Right hindlimb (tissue), 1 donor: ENCODE measurements at places on chromosomes 1 and 21.

GRCh38 chr1:93613898-93614297 lies 67.7 kb downstream of the BCAR3 start:
- peak; percentile 75 for DNase-seq

DNA sequence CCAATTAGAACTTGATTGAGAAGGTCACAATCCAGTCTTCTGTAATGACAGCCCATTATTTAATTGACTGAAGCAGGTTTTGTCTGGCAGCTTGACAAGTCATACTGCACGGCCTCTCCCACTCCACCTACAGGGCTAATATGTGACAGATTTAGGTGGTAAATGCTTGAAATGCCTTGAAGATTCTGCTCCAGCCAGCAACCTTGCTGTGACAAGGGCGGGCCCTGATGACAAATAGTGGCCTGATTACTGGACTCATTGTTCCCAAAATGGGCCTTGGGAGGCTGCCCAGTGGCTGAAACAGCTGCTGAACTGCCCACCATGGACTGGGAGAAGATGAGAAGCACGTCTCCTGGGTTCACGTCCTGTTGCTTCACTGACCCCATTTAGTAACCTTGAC lies 30.0 kb upstream of the CRNN start:
- no peak for DNase-seq

DNA sequence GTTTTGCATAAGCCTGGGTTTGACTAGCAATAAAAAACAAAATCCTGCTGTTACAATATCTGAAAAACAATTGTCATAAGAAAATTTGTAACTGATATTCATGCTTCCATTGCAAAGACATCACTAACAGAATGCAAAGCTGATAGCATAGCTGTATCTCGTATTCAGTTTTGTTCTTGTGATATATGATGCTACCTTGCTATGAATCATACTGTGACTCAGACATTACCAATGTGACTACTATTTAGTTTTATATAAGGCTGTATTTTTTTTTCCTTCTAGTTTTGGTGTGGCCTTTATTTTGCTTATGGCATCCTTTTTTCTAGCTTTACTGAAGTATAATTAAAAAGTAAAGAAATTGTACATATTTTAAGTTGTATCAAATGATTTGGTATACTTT lies 1381.8 kb downstream of the MRPL39 start:
- no peak for DNase-seq

- DNase-seq, result no peak
Measured at GRCh38 chr1:212973426-212973825, 23.1 kb downstream of the VASH2 start.

- DNase-seq, result no peak
Measured at GRCh38 chr1:59366346-59366745, 69.5 kb downstream of the FGGY start.

DNA sequence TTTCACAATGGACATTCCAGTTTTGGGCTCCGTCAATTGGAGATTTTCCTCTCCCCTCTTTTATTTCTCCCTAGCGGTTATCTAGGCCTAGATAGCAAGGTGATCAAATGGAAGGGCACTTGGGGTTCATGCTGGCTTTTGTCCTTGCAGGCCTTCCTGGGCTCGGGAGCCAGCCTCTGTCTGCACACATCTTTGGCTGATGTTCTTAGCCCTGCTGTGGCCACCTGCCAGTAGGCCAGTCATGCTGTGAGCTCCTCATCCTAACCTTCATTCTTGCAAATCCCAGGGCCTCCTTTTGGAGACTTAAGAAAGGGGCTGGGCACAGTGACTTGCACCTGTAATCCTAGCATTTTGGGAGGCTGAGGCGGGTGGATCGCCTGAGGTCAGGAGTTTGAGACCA lies 13.5 kb downstream of the TIE1 start:
- DNase-seq, result no peak

DNA sequence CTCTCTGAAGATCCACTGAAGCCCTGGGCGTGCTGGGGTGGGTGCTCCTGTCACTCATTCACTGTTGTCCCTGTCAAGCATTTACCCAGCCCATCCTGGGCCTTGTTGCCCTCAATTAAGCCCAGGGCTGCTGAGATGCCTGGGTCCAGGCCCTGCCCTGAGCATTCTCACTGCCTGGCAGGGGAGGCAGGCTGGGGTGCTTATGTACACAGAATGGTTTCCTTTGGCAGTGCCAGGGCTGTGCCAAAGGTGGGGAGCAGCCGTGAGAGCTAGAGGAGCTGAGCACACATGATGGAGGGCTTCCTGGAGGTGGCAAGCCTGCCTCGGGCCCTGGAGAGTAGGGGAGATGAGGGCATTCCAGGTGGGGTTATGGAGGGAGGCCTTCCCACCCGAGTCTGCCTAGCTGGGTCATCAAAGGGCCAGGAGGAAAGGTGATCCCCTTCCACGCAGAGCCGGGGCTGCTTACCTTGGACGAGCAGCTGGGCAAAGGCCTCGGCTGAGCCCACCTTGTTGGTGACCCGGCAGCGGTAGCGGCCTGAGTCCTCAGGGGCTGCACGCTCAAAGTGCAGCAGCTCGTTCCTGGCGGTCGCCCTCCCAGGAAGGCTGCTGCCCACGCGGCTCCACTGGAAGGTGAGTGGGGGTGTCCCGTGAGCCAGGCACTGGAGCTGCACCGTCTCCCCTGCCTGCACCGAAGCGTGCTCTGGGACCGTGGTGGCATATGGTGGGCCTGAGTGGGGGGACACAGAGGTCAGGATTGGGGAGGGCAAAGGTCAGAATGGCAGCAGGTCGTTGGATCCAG lies 26.5 kb downstream of the LDLRAD2 start:
- no peak for DNase-seq

DNA sequence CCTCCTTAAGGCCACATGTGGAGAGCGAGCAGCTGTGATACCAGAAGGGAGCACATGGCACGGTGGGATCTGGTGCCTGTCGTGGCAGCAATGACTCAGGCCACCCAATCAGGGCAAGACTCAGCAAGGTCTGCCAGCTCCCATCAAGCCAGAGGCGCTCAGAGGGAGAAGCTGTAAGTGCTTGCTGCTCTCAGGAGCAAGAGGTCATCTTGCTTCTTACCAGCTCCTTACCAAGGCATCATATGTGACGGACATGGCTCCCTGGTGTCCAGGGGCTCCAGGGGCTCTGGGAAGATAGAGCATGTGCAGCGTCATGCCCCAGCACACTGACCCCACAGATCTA lies 72.9 kb downstream of the ITPKB start:
- no peak for DNase-seq

GRCh38 chr1:61980561-61980960 lies 214.1 kb upstream of the L1TD1 start:
- no peak for DNase-seq

- DNase-seq, result no peak
Measured at GRCh38 chr1:96144636-96145035, 576.9 kb upstream of the PTBP2 start.

GRCh38 chr1:224317383-224318045 lies 12.5 kb downstream of the NVL start:
- no peak for DNase-seq

DNA sequence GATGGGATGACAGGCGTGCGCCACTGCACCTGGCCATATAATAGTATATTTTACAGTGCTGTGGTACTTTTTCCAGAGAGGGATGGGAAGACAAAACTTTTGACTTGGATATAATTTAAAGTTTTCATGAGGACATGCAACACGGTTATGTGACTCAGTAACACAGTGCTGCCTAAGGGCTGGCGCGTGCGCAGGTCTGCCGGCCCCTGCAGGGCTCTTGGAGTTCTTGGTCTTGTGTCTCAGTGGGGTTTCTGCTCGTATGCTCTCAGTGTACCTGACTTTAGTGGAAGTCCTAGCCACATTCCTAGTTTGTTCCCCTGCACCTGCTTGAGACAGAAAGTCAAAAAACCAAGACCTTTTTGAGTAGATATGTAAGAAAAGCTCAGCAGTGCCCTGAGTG lies 27.5 kb upstream of the ATF3 start:
- no peak for DNase-seq

GRCh38 chr1:57839067-57839466 lies 415.2 kb upstream of the DAB1 start:
- no peak for DNase-seq

DNA sequence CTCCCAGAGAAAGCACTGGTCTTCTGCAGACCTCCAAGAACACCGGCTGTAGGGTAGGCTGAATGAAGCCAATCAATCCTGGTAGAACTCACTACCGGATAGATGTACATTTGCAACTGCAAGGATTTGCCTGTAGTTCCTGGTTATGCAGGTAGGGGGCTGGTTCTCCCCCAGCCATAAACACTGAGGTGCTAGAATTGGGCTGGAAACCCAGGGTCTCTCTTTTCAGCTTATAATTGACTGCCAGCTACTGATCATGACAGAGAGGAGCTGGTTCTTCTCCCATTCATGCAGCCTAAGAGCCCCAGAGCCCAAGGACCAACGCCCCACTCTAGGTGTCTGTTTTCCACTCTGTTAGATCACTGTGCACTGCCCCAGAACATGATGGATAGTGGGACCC lies 21.5 kb upstream of the MTARC2 start:
- DNase-seq, result no peak

DNA sequence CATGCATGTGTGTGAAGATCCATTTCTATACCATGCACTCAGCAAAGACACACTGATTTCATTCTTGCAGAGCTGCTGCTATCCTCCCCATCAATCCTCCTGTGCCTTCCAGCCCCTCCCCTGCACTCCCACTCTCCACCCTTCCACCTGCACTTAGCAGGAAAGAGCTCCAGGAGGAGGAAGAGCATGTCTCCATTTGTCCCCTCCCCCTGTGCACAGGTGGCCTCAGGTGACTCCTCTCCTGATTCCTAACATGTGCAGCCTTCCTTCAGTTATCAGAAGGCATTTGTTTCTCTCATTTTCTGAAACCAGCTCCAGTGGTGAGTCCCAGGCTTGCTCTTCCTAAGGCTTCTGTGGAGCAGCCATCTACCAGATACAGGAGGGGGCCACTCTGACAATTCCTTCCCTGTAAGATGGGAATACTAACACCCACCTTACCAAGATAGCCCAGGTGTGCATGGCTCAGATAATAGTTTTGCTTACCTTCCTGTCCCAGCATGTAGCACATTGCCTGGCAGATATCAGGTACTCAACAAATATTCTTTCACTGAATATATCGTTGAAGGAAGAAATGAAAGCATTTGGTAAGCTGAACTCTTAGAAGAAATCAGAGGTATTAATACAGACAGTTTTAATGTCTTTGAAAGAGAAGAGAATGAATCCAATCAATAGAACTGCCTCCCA lies 21.9 kb upstream of the FAM3B start:
- DNase-seq, result no peak

DNA sequence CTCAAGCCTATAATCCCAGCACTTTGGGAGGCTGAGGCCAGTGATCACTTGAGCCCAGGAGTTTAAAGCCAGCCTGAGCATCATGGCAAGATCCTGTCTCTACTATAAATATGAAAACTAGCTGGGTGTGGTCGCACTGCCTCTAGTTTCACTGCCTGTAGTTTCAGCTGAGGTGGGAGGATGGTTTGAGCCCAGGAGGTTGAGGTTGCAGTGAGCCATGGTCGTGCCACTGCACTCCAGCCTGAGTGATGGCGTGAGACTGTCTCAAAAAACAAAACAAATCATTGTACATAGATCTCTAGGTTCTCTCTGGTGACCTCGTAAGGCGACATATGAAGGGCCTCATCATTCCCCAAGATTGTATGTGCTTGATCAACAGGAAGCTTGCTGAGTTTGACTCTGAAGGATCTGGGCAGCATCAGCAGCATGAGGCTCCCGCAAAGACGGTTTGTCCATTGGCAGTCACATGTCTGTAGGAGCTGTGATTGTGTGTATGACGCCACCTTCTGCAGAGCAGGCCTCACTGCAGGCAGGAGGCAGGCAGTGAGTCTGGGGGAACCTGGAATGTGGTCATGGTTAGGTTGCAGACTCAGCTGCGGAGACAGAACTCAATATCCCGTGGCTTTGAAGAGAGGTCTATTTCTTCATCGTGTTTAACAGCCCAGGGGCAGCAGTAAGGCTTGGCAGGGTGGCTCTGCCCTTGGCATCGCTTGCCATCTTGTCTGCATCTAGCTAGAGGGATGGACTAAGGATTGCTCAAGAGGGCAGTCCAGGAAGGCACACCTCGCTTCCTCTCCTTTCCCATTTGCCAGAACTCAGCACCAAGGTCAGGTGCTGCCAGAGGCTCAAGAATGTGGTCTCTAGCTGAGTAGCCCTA lies 14.0 kb downstream of the ATP5PO start:
- peak; percentile 68 for DNase-seq

- no peak for DNase-seq
Measured at GRCh38 chr1:193355626-193356025, 169.2 kb upstream of the B3GALT2 start.

DNA sequence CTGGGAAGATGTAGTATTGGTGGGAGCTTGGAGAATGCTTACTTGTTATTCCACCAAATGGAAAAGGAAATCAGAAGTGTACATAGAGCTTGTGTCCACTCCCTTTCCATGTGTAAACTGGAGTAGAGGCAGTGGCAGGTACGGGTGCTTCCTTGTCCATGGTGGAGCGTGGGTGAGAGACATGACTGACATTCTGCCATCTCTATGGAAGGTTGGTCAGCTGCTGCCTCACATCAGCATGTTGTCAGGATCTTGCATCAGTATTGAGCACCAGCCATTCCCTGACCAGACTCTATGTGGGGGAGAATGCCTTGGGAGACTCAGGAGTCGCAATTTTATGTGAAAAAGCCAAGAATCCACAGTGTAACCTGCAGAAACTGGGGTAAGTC lies 19.8 kb downstream of the NLRP3 start:
- no peak for DNase-seq

GRCh38 chr1:78122389-78122788 lies 76.6 kb downstream of the GIPC2 start:
- no peak for DNase-seq

GRCh38 chr1:175132436-175132835 lies 60.1 kb downstream of the KIAA0040 start:
- no peak for DNase-seq

DNA sequence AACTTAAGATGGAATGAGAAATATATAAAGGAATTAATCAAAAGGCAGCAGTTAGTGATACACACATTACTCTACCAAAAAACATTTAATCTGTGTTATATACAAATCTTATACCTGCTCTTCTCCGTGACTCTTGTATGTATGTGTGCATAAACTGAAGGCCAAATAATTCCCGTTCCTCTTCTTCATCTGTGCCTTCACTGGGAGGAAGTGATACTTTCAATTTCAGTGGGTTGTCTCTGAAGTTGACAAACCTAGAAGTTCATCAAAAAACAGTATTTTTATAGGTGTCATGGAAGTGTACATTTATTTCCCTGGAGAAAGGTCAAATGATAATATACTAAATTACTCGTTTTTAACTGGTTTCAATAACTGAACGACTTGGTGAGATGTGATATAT lies 19.3 kb downstream of the TRMT13 start:
- no peak for DNase-seq

GRCh38 chr1:157566484-157567300 lies 14.4 kb upstream of the FCRL5 start:
- no peak for DNase-seq

- no peak for DNase-seq
Measured at GRCh38 chr1:153505576-153505975, 30.2 kb downstream of the S100A6 start.

- DNase-seq, result no peak
Measured at GRCh38 chr1:84031802-84032327, 32.9 kb upstream of the TTLL7 start.

- DNase-seq, result no peak
Measured at GRCh38 chr1:31664528-31664927, 19.9 kb upstream of the PEF1 start.
